Skeletal muscle cell (primary cell): ENCODE measurements at places on chromosomes 7 and 10.
A peak's percentile ranks its signal among the peaks of the same experiment; 100 is the strongest.

DNA sequence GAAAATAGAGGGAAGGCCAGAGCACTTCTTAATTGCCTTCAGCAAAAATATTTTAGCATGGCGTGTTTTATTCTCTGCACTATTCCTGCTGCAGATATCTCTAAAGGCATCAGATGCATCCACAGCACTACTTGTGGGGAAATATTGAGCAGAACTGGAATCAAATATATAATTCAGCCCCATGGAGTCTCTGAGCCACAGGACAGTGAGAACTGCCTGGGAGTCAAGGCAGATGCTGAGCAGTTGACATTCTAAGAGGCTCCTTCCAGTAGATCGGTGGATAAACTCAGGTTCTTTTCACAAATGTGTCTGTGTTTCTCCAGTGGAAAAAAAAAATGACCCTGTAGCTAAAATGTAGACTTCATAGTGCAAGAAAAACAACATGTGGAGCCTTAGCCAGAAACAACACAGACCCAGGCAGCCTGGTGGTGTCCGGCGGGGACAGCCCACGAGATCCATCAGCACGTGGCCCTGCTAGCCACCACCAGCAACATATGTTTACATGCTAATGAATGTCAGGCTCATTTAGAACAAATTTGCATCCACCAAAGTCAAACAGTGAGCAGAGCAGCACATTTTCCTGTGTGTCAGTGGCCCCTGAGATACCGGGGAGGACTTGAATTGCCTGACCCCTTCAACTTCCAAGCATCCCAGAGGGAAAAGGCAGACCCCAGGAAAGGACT, 123.3 kb upstream of the PFKP start:
- no peak for DNase-seq

- no peak for DNase-seq
These were observed 34.0 kb downstream of the MINDY4 start for GRCh38 chr7:30805081-30805691.

- DNase-seq = no peak
These were observed 208.7 kb upstream of the PHYHIPL start for GRCh38 chr10:58967551-58968388.

DNA sequence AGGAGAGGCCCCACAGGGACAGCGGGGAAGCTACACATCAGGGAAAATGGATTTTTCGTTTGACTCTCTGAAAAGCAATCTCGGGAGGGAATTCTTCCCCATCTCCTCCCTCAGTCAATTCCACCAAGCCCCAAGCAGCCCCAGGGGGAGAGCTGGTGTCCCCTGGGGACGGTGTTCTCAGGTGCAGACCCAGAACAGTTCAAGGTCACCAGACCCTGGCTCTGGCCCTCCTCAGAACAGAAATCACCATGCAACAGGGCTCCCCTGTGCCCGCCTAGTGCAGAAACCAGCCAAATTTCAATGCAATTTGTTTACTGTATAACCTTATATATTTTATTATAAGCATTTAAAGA, 34.1 kb downstream of the GSDME start:
- no peak for DNase-seq

GRCh38 chr7:6015917-6016652, 7.0 kb downstream of the AIMP2 start:
- peak; percentile 99 for DNase-seq

DNA sequence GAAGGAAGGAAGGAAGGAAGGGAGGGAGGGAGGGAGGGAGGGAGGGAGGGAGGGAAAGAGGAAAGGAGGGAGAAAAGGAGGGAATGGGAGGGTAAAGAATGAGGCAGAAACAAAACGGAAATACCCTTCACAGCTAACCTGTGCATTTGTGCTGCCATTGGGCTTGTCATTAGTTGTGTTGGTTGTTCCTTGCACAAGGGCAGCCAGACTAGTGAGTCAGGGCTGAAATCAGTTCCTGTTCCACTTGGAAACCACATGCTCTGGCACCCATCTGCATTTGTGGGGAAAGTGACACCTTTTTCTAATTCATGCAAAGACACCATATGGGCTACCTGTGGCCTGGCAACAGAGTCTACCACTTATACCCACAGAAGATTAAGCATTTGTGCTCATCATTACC, 1004.0 kb upstream of the C7orf33 start:
- DNase-seq = no peak

GRCh38 chr10:31062856-31063255, 31.2 kb upstream of the ZNF438 start:
- no peak for DNase-seq

DNA sequence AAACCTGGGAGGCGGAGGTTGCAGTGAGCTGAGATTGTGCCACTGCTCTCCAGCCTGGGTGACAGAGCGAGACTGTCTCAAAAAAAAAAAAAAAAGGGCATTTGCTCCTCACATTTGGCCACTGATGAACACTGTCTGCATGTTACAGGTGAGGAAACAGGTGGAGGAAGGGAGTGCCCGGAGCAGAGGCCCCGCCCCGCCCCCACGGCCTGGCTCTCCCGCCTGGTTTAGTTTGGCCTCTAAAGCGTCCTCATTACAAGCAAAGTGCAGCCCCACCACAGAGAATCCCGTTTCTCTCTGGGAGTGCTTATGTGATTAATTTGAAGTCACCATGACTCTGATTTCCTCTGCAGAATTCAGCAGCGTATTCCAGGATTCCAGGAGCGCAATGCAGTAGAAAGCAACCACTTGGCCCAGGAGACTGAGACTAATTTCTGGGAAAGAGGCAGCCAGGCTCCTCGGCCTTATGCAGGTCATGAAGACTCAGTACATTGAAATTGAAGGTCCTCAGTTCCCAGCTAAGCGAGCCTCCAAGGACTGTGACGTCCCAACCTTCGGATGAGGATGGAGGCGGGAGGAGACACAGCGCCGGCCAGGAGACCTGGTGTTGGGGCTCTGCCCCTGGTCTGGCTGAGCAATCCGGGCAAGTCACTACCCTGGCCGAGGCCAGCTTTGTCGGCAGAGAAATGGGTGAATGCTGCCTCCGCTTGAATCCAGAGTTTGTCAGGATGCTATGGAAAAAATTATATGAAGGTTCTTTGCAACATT, 44.7 kb downstream of the RBM17 start:
- DNase-seq = no peak

GRCh38 chr10:99520847-99521764, 11.6 kb upstream of the NKX2-3 start:
- no peak for DNase-seq

DNA sequence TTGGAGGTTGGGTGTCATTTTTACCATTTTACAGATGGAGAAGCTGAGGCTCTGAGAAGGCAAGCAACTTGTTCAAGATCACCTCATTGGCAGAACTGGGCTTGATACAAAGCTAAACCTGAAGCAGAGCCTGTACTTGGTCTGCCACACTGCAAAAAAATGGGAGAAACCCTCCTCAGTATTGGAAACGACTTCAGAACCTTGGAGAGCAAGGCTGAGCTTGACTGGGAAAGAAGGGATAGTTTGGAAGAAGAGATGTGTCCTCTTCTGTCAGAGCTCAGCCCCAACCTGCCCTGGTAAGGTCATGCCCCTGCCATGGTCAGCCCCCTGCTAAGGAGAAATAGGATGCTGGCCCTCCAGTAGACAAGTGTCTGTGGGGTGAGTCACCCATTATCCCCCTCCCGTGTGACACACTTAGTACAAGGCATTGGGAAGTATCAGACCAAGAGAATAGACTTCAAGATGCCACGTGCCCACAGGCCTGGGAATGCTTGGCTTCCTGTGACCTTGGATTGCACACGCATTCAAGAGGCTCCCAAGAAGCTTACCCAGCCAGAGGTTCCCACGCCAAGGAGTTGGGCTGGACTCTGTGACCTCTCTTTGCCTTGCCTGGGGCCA, 56.2 kb upstream of the SMNDC1 start:
- DNase-seq = no peak

DNA sequence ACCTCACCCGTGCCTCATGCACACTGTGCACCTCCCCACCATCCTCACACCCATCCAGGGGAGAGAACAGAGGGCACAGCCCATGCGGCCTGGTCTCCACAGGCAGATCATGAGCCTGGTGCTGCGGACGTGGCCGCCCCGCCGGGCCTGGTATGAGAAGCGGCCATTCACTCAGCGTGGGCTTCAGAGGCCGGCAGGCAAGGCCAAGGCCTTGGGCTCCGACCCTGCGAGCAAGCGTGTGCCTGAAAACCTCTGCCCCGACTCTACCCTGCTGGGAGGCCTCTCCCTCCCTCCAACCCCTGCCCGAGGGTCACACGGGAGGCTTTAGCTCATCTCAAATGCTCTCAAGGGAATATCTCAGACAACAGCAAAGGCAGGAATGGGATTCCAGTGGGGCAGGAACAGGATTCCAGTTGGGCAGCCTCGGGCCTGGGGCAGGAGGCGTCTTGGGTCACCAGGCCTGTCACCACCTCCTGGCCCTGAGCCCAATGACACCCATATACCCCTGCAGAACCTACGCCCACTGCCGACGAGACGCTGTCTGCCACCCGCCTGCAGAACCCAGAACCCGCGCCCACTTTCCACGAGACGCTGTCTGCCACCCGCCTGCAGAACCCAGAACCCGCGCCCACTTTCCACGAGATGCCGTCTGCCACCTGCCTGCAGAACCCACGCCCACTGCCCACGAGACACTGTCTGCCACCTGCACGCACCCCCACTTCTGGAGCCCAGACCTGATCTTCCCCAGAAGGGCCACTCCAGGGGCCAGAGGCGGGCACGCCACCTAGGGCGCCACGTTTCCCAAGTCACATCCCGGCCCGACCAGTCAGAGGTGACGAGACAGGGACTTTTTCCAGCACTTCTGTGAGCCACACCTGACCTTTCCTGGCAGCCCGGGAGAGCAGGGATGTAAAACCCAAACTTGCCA, 38.9 kb downstream of the ADAP1 start:
- DNase-seq = no peak

DNA sequence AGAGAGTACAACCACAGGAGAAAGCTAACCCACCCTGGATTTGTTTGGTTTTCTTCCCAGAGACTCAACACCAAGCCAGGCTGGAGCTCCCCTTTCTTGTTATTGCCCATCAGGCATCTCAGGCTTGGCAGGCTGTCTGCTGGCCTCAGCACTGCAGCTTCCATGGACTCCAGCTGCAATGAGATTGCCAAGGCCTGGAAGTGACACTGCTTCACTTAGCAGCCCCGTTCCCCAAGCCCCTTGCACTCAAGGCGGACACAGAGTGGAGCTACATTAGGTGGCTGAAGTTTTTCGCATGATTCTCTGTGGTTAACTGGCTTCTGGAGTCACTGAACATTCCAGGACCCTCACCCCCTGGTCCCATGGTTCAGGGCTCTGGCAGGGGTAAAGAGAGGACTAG, 163.1 kb upstream of the GDF10 start:
- DNase-seq = no peak

DNA sequence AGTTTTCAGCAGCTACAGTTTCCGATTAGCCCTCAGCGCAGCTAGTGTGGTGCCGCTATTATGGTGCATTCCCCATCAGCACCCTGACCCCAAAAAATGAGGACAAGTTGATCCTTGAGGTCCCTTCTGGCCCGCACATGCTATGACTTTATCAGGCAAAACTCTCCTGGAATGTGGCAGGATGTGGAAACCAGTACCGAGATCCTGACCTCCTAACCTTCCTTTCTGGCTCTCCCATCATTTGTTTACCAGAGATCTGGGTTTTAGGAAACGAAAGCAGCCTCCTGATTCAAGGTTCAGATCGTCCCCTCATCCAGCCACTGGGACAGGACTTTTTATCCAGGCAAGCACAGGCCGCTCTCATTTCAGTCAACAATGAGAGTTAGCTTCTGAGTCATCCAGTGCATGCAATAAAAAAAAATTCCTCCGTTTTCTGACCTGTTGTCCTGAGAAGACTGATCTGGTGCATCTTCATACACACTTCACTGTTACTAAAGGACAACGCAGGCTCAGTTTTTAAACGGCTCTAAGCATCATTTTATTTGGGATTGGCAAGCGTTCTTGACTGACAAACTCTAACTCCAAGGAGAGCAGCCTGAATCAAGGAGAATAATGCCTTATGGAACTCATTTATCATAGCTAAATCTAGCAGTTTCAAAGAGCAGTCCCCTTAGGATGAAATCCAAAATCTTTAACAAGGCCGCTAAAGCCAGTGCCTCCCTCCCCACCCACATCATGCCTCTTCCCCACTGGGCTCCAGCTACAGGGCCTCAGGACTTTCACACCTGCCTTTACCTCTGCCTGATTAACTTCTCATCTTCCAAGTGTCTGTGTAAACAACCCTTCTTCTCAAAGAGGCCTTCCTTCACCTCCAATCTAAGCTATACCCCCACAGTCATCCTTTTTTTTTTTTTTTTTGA, 17.1 kb downstream of the PDLIM1 start:
- DNase-seq = peak; percentile 46

- DNase-seq = no peak
These were observed 21.5 kb downstream of the PAX2 start for GRCh38 chr10:100766693-100767421.

DNA sequence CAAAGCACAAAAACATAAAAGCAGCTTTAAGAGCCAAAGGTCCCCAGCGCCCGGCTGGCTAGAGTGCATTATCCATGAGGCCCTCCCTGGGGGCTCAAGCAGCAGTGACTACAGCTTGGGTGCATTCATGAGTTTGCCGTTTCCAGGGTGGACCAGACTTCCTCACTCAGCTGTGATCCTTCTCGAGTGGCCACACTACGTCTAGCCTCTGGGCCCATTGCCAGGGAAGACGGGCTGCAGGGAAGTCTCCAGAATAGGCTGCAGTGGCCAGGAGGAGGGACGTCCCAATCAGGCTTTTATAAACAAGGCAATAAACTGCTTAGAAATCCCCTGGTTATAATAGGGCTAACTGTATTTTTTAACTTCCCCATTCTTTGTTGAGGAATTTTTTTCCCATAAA, 89.4 kb upstream of the C1QL3 start:
- DNase-seq = no peak

- no peak for DNase-seq
These were observed 132.8 kb downstream of the SEMA3C start for GRCh38 chr7:80785961-80786536.

- DNase-seq = no peak
These were observed 225.0 kb upstream of the FAM3C start for GRCh38 chr7:121620953-121621606.

- no peak for DNase-seq
These were observed 62.8 kb upstream of the MYL10 start for GRCh38 chr7:101691822-101692384.

- DNase-seq = no peak
These were observed 2.7 kb upstream of the PDGFA start for GRCh38 chr7:522071-522950.

- peak; percentile 19 for DNase-seq
These were observed 10.9 kb upstream of the DMBT1 start for GRCh38 chr10:122549636-122550035.

GRCh38 chr7:65809259-65809981, 63.5 kb upstream of the VKORC1L1 start:
- no peak for DNase-seq

DNA sequence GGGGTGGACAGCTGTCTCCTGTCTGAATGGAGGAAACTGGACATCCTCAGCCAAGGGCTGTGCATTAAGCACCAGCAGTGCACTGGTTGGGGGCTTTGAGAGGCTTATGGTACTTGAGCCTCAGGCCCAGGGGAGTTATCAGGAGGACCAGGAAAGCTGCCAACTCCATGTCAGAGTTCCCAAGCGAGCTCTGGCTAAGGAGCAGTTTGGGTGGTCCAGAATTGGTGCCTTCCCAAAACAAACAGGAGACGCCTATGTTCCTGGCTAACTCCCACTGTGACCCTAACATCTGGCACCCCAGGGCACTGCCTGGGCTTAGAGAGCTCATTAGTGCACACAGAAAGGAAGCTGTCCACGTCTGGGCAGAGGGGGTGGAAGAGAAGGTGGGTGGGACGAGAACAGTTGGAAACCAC, 408.6 kb upstream of the NPVF start:
- DNase-seq = no peak

GRCh38 chr10:110883924-110884323, 12.2 kb downstream of the PDCD4 start:
- no peak for DNase-seq

GRCh38 chr10:71323407-71323806, 4.3 kb downstream of the SLC29A3 start:
- DNase-seq = no peak
